ENCODE measurements at places on chromosomes 16 and 17.

- no peak for DNase-seq
Measured at GRCh38 chr16:55542459-55543082, 23.9 kb upstream of the CAPNS2 start.

GRCh38 chr16:86618431-86619238, 40.3 kb downstream of the FOXL1 start:
- no peak for DNase-seq

DNA sequence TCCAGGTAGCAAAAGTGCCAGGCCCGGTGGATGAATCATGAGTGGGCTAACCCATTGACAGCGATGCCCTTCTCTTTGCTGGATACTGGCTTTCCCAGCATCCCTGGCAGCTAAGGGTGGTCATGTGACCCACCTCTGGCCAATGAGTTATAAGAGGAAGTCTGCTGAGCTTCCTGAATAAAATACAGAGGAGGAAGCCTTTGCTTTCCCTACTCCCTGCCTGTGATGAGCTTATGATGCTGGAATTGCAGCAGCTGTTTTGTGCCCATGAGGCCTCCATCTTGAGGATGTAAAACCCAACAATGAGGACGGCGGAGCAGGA, 15.0 kb upstream of the ATP2A3 start:
- DNase-seq, result no peak

DNA sequence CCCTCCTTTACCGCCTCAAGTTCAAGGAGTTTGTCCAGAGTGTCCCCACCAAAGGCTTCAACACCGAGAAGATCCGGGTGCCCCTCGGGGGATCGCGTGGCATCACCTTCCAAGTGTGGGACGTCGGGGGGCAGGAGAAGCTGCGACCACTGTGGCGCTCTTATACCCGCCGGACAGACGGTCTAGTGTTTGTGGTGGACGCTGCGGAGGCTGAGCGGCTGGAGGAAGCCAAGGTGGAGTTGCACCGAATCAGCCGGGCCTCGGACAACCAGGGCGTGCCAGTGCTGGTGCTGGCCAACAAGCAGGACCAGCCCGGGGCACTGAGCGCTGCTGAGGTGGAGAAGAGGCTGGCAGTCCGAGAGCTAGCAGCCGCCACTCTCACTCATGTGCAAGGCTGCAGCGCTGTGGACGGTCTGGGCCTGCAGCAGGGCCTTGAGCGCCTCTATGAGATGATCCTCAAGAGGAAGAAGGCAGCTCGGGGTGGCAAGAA, 1.1 kb downstream of the ARL4D start:
- no peak for DNase-seq

- no peak for DNase-seq
Measured at GRCh38 chr16:8342276-8342675, 248.0 kb downstream of the TMEM114 start.

- DNase-seq, result no peak
Measured at GRCh38 chr16:48102083-48103008, 53.4 kb downstream of the ABCC12 start.

- DNase-seq, result no peak
Measured at GRCh38 chr16:8962393-8963009, 1.2 kb downstream of the USP7 start.

- no peak for DNase-seq
Measured at GRCh38 chr17:82933911-82934310, 94.1 kb upstream of the ZNF750 start.

GRCh38 chr16:85562093-85562786, 50.9 kb upstream of the GSE1 start:
- no peak for DNase-seq

GRCh38 chr16:325375-326145, 27.0 kb downstream of the AXIN1 start:
- no peak for DNase-seq

DNA sequence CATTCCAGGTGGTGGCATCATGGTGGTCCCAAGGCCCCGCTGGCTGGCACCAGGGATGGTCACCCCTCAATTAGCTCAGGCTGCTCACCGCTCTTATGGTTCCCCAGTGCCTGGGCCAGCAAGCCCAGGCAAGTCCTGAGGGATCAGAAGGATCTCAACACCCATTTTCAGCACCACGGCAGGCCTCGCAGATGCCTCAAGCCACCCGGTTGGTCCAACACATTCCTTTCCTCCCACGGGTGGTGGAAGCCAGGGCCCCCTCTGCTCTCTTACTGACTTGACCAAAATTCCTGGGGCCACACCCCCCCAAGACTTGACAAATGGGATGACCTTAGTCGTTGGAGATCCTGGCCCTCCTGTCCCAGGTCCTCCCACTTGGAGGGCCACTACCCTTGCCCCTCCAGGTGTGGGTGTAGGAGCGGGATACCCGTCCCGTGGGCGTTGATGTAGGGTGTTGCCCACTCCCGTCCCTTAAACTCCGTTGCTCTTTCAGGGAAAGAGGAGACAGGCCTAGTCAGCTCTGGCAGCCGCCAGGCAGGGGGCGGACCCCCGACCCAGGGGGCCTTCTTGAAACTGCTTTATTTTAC, 5.9 kb downstream of the ZNF205 start:
- no peak for DNase-seq

- no peak for DNase-seq
Measured at GRCh38 chr17:75049706-75050105, 2.7 kb downstream of the KCTD2 start.

GRCh38 chr17:62765351-62765750, 42.8 kb downstream of the MARCHF10 start:
- no peak for DNase-seq

DNA sequence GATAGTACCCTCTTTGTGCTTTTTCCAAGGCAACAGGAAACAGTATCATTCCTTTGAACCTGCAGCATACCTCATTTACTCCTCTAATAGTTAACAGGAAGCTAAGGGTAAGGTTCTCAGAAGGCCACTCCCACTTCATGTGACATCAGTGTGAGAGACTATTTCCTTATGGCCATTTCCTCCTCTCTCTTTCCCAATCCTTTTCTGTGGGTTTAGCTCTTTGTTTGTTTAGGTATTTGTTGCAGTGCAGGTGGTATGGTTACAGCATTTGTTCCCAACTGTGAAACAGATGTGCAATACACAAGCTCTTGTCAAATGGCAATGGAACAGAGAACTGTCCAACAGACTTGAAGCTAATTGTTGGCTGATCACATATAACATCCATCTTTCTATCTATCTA, 14.7 kb downstream of the TMC5 start:
- no peak for DNase-seq

GRCh38 chr17:55931446-55931845, 180.6 kb downstream of the PCTP start:
- DNase-seq, result no peak

- no peak for DNase-seq
Measured at GRCh38 chr17:8053600-8053999, 14.7 kb downstream of the ALOX15B start.

DNA sequence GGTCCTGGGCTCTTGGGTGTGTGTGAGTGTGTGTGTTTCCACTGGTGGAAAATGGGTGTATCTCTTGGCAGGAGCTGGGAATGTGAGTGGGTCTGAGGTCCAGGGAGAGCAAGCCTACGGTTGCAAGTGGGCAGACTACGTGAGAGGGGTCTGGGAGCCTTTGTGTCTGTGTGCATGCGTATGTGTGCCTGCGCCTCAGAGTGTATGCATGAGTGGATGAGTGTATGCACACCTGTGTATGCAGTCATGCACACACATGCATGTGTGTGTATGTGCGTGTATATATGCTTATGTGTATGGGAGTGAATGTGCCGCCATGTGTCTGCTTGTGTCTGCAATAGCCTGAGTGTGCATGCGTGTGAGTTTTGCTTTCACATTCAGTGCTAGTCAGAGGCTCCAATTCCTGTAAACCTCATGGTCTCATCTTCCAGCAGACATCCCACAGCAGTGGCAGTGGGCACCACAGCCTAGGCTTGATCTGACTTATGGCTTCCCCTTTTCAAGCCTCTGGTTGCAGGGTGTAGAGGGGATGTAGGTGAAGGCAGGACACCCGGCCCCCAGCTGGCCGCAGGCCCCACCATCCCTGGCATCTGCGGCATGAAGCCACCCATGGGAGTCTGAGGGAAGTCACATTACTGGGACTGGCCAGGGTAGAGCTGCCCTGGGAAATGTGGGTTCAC, 19.7 kb upstream of the RMI2 start:
- no peak for DNase-seq

- no peak for DNase-seq
Measured at GRCh38 chr16:1678500-1679098, 520 bp downstream of the JPT2 start.

DNA sequence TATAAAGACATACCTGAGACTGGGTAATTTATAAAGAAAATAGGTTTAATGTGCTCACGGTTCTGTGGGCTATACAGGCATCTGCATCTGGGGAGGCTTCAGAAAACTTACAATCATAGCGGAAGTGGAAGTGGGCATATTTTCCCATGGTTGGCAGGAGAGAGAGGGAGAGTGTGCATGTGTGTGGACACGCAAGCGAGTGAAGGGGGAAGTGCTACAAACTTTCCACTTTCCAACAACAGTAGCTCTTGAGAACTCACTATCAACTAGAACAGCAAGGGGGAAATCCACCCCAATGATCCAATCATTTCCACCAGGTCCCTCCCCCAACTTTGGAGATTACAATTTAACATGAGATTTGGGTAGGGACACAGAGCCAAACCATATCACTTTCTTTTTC, 11.1 kb downstream of the TAOK1 start:
- DNase-seq, result no peak

DNA sequence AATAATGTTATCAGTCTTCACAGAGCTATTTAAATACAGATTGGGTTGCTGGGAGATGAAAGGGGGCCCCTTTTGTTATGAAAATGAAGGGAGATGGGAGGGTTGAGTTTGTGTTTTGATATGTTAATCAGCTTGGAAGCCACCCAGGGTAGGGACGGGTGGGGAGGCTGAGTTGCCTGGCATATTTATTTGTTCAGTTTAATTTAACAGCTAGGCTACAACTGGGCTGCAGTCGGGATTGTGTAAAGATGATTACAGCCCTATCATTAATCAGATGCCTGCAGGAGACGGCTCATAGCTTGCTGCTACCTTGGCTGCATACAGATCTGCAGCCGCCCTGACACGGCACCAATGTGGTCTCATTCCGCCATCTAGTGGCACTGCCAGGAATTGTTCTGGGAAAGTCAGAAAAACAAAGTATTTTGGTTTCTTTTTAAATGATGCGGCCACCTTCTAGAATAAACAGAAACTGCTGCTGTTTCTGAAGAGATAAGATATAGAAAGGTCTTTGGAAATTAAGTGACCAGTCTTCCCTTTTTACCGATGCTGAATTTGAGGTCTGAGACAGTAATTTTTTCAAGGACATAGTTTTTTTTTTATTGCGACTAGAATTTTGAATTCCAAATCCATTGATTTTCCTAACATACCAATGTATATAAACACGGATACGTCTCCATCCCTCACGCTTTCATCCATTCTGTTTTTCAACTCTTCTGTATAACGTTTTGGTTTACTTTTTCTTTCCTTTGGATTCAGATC, 458.0 kb upstream of the ASIC2 start:
- peak; percentile 84 for DNase-seq

- DNase-seq, result no peak
Measured at GRCh38 chr17:75611851-75612429, 21.3 kb upstream of the SMIM5 start.

DNA sequence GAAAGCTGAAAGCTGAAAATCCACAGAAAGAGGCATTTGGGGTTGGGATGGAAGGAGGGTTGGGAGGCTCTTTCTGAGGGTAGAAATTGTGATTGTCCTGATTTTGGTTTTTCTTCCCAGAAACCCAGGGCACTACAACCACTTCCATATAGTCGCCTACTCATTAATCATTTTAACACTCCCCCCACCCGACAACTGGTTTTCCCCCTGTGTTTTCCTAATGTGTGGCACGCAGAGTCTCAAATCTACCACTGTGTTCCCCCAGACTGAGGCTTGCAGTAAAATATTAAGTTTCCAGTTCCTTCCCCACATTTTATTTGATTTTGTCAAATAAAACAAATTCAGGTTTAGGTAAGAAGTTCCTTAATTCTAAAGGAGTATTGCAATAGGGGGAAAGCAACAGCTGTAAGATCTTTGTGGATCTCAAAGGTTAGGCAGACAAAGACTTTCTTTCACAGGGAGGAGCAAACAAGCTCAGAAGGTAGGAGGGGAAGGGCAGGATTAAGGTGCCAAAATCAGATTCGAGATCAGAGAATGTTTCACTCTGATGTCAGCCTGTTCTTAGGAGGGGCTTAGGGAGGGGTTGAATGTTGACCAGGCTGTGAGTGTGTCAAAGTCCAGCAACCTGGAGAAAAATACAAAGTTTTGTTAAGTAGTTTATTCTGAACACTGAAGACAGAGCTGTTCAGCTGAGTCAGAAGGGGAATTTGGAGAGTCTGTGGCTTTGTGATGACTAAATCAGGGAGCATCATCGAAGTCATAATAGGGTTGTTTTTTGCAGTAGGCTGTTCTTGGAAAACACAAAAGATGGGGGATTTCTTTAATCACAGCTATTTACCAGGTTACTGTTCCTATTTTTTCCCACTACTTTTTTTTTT, 3.6 kb downstream of the ZNF267 start:
- no peak for DNase-seq

GRCh38 chr17:78873519-78874340, 29.3 kb downstream of the CEP295NL start:
- no peak for DNase-seq

DNA sequence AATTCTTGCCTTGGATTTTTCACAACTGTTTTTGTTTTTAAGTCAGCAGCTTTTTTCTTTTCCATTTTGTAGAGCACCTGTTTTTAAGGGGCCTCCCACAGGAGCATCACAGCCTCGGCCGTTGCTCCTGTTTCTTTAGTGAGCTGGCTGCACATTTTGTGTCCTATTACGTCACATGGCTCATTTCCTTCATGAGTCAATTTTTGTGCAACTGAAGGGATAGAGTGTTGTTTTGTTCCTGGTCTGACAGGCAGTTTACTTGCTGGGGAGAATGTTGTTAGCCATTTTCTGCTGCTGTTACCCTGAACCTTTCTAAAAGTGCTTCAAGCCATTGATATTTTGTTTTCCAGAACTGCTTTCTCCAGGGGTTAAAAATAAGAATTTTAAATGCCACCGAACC, 45.0 kb upstream of the CRISPLD2 start:
- no peak for DNase-seq

- no peak for DNase-seq
Measured at GRCh38 chr17:69363488-69364210, 36.7 kb upstream of the ABCA5 start.

DNA sequence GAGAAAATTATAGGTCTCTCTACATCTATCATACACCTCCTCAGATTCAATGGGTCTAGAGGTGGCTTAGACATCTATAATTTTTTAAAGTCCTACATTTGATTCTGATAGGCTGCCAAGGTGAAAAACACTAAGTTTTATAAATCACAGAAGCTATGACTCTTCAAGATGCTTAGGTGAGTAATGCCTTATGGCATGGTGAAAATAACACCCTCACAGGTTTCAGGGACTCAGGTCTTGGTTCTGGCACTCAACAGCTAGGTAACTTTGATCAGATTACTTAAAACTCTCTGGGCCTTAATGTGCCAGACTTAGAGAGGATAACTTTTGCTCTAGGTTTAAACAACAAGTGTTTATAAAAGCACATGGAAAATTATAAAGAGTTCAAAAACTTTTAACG, 2.0 kb upstream of the COX10 start:
- DNase-seq, result no peak

Measured in ecto neural progenitor cell (in vitro differentiated cells).